ENCODE measurements at places on chromosomes 3 and 15.

GRCh38 chr3:153767601-153768560 is 353.3 kb upstream of the ARHGEF26 start:
- no peak for DNase-seq

GRCh38 chr15:83483612-83484011 is 36.5 kb downstream of the SH3GL3 start:
- DNase-seq = no peak

GRCh38 chr3:64023187-64023860 is at the start of gene PSMD6:
PSMD6 (minus strand) TSS chr3:64023494; CDS start chr3:64023419, 75 bp downstream.
- peak; percentile 83 for DNase-seq

DNA sequence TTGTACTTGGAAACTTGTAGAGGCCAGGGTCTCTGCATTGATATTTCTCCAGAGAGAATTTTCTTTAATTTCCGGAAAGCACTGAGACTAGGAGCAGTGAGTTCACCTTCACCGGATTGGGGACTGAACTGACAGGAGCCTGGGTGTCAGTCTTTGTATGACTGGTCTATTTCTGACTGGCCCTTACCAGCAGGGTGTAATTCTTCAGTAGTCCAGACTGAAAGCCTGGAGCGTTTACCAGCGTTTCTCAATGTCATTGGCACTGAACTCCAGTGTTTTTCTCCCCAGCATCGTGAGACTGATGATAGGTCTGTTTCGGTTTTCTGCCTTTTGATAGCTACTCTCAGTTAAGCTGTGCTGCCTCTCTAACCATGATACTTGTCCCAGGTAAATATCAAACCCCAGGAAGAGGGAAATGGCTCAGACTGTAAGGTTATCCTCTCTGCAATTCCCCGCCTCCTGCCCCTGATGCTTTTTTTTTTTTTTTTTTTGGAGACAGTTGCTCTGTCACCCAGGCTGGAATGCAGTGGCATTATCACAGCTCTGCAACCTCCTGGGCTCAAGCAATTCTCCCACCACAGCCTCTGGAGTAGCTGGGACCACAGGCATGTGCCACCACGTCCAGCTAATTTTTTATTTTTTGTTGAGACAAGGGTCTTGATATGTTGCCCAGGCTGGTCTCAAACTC is 103.6 kb downstream of the CACNA2D3 start:
- DNase-seq = no peak

GRCh38 chr3:42690191-42690590 is 4.9 kb downstream of the KLHL40 start:
- DNase-seq = no peak

DNA sequence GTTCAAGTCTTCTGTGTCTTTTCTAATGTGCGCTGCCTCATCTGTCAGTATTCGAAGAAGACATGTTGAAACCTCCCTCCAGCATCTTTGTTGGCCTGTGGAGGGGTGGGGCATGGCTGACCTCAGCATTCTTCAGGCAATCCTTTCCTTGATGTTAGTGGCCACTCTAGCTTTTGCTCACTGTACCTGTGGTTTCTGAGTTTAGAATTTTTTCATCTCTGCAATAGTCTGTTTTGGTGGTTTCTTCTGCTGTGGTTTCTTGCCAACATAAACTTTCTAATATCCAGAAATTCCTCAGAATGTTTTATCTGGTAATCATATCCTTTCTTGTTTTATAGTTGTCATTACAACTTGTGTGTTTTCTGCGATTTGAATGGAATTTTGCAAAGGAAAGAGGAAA is 251.3 kb upstream of the NR2E3 start:
- peak; percentile 70 for DNase-seq

DNA sequence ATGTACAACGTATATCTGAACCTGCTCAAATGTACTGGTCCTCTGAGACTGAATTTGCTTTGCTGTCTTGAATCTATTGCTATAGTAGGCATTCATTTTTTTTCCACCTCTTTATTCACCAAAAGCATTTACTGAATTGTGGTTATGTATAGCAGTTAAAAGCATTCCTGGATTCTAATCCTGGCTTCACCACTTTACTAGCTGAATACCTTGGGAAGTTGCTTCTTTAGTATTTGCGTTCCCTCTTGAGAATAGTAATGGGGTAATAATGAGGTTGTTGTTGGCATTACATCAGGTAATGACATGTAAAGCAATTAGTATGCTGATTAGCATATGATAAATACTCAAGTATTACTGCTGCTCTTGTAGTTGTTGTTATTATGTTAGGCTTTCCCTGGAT is 29.1 kb downstream of the MEF2A start:
- no peak for DNase-seq

DNA sequence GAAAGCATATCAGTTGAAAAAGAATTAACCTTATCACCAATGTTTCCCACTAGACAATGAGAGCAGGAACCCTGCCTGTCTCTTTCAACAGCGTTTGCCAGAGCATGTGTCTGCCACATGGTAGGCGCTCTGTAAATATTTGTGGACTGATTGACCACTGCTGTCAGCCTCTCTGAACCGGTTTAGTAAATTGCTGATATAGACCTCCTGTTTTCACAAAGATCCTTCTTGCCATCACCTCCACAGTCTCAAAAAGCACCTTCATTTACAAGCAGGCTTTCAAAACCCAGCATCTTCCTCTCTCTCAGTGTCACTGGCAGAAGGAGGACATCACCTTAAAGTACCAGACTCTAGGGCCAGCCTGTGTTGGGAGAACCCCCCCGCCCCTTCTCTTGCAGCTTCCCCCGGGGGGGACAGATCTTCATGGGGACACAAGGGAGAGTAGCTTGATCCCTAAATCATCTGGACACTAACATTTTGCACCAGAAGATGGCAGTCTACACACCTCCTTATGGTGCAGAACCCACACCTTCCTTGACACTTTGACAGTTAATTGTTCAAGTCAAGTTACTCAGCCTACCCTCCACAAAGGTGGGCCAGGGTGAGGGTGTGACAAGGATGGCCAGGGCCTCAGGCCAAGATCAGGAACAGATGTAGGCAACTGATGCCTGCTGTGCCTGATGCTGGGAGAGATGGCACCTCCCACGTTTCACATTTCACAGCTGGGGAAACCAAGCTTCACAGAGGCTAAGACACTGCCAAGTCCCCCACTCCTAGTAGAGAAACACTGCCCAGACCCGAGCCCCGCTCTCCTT is 37.8 kb upstream of the USP3 start:
- DNase-seq = peak; percentile 60

DNA sequence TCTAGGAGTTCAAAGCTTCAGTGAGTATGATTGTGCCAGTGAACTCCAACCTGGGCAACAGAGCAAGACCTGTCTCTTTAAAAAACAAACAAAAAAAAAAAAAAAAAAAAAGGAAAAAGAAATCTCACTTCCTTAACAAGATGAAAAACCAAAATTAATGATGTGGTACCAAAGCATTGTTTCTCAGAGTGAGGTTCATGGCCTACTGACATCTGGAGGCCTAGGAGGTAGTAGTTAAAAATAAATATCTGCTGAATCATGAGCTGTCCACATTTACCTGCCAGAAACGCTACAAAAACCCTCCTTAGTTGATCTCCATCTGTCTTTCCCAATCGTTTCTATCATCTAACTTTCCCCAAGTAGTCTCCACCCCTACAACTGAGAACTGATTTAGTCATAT is 51.2 kb downstream of the EPHA6 start:
- DNase-seq = no peak

GRCh38 chr15:75840659-75841058 is 2.6 kb upstream of the UBE2Q2 start:
- peak; percentile 78 for DNase-seq

DNA sequence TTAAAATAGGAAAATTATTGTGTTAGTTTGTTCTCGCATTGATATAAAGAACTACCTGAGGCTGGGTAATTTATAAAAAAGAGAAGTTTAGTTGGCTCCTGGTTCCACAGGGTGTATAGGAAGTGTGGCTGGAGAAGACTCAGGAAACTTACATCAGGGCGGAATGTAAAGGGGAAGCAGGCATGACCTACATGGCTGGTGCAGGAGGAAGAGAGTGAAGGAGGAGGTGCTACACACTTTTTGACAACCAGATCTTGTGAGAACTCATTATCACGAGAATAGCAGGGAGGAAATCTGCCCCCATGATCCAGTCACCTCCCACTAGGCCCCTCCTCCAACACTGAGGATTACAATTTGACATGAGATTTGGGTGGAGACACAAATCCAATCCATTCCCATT is 490.7 kb downstream of the RBMS3 start:
- no peak for DNase-seq

DNA sequence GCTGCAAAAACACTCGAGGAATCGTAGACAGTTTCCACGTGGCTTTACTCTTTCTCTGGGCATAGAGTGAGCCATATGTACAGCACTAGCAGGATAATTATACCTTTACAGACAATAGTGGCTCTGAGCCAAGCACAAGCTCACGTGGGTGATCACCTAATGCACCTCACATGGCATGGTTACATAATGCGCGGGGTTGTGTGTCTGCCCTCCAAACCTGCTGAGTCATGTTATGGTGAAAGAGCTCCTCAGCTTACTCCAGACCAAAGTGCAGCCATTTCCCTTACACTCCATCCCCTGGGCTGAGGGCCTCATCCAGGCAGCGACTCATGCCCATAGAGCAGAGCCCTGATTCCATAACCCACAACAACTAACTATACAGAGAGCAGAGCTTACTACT is 1458.4 kb upstream of the CADM2 start:
- peak; percentile 1 for DNase-seq

DNA sequence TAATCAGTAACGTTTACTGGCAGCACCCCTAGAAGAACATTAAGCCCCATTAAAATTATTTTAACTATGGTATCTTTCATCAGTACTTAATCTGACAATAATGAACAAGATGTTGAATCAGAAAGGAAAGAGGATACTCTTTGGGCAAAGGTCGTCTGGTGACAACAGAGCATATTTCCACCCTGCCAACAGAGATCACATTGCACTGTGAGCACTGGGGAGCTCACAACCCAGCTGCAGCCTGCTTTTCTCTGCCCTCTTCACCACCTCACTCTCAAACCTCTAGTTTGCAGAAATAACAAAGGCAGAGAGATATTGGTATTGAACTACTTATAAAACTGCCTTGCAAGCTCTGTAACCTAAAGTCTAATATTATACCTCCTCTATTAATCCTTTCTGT is 130.0 kb downstream of the FBN1 start:
- DNase-seq = no peak

- DNase-seq = no peak
Measured at GRCh38 chr3:44659434-44659833, 10.9 kb downstream of the ZNF35 start.
